ENCODE measurements at places on chromosomes 3 and 15.

- DNase-seq = no peak
Measured at GRCh38 chr3:183181606-183182005, 19.1 kb upstream of the LAMP3 start.

- DNase-seq = no peak
Measured at GRCh38 chr3:146100180-146100579, 60.8 kb downstream of the PLOD2 start.

GRCh38 chr3:176328198-176328597 lies 869.1 kb downstream of the TBL1XR1 start:
- no peak for DNase-seq

DNA sequence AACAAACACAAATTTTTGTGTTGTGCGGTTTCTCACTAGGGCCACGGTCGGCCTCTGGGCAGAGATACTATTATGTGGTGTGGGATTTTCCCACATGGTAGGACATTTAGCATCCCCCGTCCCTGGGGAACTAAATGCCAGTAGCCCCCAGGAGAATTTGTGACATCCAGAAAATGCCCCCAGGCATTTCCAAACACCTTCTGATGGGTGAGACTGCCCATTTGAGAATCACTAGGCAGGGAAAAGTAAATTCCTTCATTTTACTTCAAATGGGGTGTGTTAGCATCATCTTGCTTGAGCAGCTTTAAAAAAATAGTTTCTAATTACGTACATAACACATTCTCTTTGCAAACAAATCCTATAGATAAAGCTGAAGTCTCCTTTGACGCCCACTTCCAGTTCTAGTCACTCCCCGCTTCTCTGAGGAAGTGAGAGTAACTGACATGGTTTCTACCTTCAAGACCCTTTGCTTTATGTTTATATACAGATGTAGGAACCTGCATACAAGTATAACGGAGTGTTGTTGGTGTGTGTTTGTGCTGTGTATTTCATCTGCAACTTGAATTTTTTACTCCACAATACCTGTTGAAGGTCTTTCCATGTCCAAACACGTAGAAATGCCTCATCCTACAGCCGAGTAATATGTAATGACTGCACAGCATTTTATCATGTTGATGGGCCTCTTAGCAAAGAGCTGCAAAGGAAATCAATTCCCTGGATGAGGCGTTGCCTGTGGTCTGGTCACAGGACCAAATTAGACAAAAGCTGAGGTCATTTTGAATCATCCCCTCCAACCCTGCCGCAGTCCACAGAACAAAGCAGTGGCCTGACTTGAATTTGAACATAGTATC lies 31.4 kb upstream of the ZBTB38 start:
- no peak for DNase-seq

GRCh38 chr3:56869157-56869889 lies 67.6 kb upstream of the ARHGEF3 start:
- DNase-seq = no peak

DNA sequence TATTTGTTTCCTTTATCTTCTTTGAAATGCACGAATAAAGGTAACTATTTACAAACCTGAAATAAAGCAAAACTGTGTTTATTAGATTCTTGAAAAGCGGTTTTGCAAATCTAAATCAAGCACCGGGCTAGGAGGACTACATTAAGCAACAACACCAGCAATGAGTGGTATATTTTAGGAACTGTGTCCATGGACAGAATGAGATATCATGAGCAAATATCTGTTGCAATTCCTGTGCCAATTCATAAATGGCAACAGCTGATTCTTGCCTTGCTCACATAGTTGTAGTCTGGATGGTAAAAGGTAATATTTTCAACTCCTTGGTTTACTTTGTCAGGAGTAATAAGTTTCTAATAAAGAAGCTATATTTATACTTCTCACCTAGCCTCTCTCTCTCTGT lies 403.3 kb downstream of the LPP start:
- no peak for DNase-seq

- DNase-seq = no peak
Measured at GRCh38 chr3:194329583-194329965, 21.6 kb downstream of the CPN2 start.

DNA sequence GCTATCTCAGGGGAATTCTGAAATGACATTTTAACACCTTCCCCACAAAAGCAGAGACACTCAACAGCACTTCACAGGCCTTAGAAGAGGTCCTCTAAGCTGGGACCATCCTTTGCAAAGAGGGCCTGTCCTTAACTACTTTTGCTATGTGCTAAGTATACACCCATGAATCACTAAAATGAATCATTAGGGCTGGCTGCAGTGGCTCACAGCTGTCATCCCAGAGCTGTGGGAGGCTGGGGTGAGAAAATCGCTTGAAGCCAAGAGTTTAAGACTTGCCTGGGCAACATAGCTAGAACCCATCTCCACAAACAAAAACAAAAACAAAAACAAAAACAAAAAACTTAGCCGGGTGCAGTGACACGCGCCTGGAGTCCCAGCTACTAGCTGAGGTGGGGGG lies 53.9 kb upstream of the MELTF start:
- no peak for DNase-seq

GRCh38 chr3:23252122-23252521 lies 49.0 kb downstream of the UBE2E2 start:
- DNase-seq = no peak

DNA sequence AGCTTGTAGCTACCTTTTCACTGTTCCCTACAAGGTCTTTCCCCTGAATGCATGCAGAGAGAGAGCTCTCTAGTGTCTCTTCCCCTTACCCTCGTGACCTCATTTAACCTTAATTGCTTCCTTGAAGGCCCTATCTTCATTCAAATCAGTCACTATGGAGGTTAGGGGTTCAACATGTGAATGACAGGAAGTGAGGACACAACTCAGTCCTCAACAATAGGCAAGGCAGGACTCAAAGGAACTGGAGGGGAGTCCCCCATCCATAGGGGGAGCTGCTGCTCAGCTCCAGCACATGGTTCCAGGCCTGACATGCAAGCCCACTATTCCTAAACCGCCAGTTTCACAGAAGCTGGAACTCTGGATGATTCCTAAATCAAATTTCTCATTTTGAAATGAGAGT lies 33.8 kb upstream of the GYG1 start:
- DNase-seq = no peak

- DNase-seq = no peak
Measured at GRCh38 chr15:43186003-43186353, 775 bp downstream of the CCNDBP1 start.

DNA sequence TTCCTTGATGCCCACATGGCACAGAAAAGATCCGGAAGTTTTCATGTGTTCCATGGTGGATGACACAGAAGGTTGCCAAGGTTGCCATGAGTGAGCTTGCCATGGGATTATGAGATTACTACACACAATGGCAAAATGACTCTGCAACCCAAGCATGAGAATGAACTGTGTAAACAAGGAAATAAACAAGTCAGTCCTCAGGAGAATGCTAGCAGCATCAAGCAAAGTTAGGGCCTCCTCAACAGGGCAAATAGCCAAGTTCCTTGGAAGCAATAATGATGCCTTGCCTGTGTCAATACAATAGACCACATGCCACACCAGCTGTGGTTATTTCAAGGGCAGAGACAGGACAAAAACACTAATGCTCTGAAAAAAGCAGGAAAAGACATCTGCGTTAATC lies 41.8 kb downstream of the AQR start:
- DNase-seq = no peak

GRCh38 chr15:64112073-64112772 lies 16.4 kb downstream of the SNX1 start:
- DNase-seq = no peak

- no peak for DNase-seq
Measured at GRCh38 chr3:123602325-123602724, 17.5 kb upstream of the HACD2 start.

- no peak for DNase-seq
Measured at GRCh38 chr15:101048176-101048575, 129.0 kb downstream of the LRRK1 start.

DNA sequence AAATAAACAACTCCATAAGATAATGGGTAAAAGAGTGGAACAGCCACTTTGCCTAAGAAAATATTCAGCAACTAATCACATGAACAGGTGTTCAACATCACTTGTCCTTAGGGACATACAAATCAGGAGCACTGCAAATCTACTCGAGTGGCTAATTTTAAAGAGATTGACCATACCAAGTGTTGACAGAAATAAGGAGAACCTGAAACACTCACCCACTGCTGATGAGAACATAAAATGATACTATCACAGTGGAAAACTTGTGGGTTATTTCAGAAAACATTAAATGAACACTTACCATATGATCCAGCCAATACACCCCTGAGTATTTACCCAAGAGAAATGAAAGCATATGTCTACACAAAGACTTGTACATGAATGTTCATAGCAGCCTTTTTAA lies 70.5 kb downstream of the GABRB3 start:
- DNase-seq = no peak

DNA sequence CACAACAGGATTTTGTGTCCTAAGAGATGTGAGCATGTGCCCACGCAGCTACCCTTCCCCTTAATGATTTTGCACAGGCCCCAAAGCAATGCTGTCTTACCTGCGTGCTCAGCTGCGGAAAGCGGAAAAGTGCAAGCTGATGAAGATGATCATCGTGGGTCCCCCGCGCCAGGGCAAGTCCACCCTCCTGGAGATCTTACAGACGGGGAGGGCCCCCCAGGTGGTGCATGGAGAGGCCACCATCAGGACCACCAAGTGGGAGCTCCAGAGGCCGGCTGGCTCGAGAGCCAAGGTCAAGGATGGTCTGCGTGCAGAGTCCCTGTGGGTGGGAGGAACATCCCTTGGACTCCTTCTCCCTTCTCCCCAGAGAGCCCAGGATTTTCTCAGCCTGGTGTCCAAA lies 103.1 kb downstream of the LRRK1 start:
- no peak for DNase-seq

- DNase-seq = no peak
Measured at GRCh38 chr3:21826416-21826815, 75.4 kb upstream of the ZNF385D start.

DNA sequence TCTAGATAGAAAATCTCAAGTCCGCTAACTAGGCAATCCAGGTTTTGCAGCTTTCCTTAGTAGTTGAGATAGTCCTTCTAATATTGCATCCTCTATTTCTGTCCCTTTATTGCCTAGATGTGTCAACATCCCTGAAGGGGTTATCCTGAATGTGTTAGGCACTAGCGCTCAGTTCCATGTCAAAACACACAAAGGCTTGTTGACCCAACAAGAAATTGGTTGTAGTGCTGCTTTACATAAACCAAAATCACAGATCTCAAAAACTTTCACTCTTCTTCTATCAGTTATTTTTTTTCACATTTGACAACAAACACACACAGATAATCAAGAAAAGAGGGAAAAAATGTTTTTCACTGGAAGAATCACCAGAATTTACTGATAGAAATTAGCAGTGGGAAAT lies 51.4 kb upstream of the SOX2 start:
- DNase-seq = no peak

- DNase-seq = peak; percentile 78
Measured at GRCh38 chr3:52238761-52239701, at the start of gene TWF2. Gene TWF2, minus strand, starts transcription at chr3:52239158. Its CDS starts 142 bp downstream, at chr3:52239016.

DNA sequence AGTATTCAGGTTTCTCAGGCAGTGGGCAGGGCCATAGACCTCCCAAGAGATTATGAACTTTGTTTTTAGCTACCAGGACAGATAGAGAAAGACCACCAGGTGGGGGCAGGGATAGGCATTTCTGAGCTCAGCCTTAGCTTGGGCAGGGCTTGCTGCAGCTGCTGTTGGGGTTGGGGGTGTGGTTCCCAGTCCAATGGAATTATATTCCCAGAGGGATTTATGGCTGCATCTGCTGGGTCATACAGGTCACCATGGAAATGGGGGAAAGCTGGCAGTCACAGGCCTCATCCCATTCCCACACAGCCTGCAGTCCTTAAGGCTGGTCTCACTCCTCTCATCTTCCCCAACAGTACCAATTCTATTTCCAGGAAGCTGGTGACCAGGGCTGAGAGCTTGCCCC lies 144.6 kb upstream of the ZPLD1 start:
- no peak for DNase-seq

- no peak for DNase-seq
Measured at GRCh38 chr3:143897576-143898295, 49.5 kb upstream of the SLC9A9 start.

GRCh38 chr15:36371509-36371908 lies 207.9 kb upstream of the CDIN1 start:
- no peak for DNase-seq

- DNase-seq = peak; percentile 8
Measured at GRCh38 chr3:15206662-15207576, 873 bp downstream of the CAPN7 start.

- no peak for DNase-seq
Measured at GRCh38 chr3:123723070-123723469, 138.2 kb upstream of the HACD2 start.

DNA sequence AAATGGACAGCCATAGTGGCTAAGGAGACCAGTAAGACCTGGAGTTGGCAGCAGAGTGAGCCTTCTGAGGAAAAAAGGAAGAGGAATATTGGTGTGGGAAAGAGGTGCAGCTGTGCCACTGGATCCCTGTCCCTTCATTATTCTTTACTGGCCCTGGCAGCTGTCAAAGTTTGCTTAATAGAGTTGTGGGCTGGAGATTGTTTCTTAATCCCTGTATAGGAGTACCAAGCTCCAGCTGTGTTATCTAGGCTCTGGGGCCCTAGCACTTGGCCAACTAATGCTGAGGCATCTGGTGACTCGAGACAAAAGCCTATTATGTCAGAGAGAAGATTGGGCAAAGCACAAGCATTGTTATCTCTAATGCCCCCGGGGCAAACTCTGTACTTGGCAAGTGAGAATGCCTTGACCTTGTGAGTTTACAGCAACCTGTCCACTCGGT lies 61.4 kb downstream of the ZNF609 start:
- no peak for DNase-seq

DNA sequence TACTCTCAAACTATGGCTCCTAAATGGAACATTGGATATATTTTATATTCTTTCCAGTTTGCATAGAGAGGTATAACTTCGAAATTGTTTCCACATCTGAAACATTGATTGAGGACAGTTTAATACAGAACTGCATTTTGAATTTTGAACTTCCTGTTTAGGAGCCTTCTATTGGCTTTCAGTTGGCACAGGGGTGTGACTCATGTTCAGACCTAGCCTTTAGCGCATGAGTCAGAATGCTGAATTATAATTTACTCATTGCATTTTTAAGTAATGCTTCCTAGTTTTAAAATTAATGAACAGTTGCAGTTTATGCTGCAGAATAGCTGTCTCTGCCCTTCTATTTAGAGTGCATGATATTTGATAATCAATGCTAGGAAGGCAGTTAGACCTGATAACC lies 751.7 kb downstream of the CADM2 start:
- DNase-seq = no peak

- DNase-seq = no peak
Measured at GRCh38 chr3:138405001-138405400, 29.4 kb upstream of the ESYT3 start.

- no peak for DNase-seq
Measured at GRCh38 chr15:30824518-30825195, 79.1 kb upstream of the FAN1 start.

GRCh38 chr3:186251948-186252619 lies 110.0 kb downstream of the DGKG start:
- no peak for DNase-seq

- DNase-seq = no peak
Measured at GRCh38 chr15:26781816-26782215, 8.9 kb upstream of the GABRB3 start.

DNA sequence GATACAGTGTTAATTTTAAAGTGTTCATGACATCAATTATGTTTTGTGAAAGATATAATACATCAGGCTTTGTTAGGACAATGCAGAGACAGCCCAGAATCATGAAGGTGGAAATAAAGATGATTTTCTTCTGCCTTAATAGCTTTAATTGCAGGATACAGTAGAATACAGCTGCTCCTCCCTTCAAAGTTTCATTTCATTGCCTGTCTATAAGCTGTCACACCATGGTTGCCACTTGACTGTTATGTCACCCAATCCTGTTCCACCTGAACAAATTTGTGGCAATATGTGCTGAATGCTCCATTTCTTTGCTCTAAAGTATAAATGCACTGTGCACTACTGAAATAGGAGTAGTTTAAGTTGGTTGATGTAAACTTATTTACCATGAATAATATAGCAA lies 537.8 kb upstream of the ROBO2 start:
- no peak for DNase-seq

All from activated CD4-positive, alpha-beta T cell treated with anti-CD3 and anti-CD28 coated beads for 1 hour (primary cell).